CD4-positive, alpha-beta T cell treated with Interleukin-1 beta for 1 hour (primary cell): ENCODE measurements at places on chromosomes 2 and 18.

- no peak for DNase-seq
These were observed 74.9 kb upstream of the APCDD1 start for GRCh38 chr18:10379522-10379921.

GRCh38 chr2:74457129-74457548 is 1.1 kb upstream of the WBP1 start:
- no peak for DNase-seq

- DNase-seq, result no peak
These were observed 20.0 kb downstream of the MOCOS start for GRCh38 chr18:36207303-36207702.

DNA sequence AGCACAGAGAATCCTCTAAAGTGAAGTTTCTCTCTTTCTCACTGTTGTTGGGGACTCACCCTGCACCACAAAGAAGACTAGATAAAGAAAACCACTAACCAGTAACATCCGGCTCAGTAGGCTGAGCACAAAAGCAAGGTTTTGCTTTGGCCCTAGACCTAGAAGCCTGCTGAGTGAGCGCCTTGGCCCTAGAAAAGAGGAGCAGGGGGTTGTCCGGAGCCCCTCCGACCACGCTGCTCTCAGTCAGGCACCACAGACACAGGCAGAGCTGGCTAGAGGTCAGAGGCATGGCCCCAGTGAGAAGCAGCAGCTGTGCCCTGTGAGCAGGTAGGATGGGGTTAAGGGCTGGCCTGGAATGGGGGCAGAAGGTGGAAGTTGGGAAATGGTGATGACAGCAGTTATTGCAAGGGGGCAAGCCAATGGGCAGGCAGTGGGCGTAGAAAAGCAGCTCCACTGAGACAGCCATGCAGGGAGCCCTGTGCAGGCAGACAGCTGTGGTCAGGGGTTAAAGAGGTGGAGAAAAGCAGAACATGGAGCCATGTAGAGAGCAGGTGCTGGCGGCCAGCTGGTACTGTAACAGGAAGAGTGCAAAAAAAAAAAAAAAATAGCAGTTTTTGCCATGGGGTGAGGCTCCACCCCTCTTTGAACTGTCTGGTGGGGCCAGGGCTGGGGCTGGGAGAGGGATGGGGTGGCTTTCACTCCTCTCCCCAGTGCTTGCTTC is 36.9 kb upstream of the SLC14A1 start:
- peak; percentile 70 for DNase-seq

GRCh38 chr18:63895190-63895589 is 7.7 kb downstream of the SERPINB2 start:
- DNase-seq, result no peak

- no peak for DNase-seq
These were observed 37.3 kb downstream of the ADD2 start for GRCh38 chr2:70730730-70731129.

GRCh38 chr2:46550686-46551404 is 71.5 kb downstream of the TMEM247 start:
- DNase-seq, result no peak
